Karpas-422 (cell line): ENCODE measurements at places on chromosomes 13 and 19.

DNA sequence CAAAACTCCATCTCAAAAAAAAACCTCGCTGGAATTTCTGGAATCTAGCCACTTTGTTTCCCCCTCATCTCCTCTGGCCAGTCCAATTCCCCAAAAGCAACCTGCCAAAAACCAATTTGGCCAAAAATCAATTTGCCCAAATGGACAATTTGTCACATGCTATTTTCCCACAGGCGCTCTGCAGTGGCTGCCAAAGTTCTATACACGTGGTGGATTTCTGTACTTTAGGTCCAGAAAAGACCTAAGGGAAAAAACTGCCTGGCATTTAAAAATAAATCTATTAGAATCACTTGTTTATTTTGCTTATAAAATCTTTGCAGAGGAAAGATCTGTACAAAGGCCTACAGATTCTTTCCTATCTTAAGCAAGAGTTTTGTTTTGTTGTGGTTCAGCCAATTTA is 79.4 kb downstream of the MAP4K1 start:
- DNase-seq = no peak

- peak; percentile 97 for DNase-seq
These were observed 10.3 kb upstream of the GARIN5A start for GRCh38 chr19:50486823-50487515.

- no peak for DNase-seq
These were observed 6.5 kb upstream of the RLN3 start for GRCh38 chr19:14021474-14021873.

DNA sequence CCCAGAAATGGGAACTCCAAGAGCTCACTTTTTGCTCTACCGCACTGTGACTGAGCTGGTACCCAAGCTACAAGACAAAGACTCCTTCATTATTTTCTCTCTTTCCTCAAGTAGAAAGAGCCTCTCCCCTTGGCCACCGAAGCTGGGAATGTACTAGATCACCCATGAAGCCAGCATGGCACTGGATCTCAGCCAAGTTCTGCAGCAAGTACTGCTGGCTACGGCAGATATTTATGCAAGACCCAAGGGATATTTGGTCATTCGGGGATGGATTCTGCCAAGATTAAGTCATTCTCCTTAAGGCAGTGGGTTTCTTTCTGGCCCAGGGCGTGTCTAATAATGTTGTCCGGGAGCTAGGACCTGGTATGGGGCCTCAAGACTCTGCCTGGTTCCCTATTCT is 633.5 kb downstream of the SLITRK1 start:
- DNase-seq = no peak

- DNase-seq = no peak
These were observed 3.1 kb upstream of the BEST2 start for GRCh38 chr19:12748489-12748888.

DNA sequence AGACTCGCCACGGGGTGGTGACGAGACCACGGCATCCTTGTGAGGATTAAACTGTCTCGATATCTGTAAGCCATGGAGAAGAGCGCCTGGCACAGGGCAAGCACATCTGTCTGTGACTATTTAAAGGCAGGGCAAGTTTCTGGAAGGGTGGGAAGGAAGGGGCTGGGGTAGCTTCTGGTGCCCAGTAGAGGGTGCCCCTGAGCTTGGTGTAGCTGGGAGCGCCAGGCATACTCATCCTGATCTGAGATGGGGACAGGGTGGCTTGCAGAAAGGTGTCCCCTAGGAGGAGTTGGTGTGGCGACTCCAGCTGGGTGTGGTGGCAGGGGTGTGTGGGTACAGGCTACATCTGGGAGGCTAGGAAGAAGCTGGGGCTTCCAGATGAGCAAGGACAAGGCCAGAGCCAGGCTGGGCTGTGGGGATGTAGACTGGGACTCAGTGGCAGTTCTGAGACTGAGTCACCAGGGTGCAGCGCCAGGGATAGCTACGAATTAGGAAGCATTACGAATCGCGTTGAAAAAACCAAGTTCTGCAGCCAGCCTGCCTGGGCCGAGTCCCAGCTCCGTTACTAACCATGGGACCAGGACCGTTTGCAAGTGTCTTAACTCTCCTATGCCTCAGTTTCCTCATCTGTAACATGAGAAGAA is 23.1 kb upstream of the ASPDH start:
- peak; percentile 65 for DNase-seq

DNA sequence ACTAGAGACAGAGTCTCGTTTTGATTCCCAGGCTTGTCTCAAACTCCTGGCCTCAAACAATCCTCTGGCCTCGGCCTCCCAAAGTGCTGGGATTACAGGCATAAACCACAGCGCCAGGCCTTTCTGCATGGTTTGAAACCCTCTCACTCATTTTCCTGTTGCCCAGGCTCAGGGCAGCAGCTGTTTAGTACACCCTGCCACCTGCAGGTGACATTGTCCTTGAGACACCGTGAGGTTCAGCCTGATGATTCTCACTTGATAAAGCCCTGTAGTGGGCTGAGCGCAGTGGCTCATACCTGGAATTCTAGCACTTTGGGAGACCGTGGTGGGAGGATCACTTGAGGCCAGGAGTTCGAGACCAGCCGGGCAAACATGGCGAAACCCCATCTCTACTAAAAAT is 12.5 kb downstream of the IL12RB1 start:
- no peak for DNase-seq

DNA sequence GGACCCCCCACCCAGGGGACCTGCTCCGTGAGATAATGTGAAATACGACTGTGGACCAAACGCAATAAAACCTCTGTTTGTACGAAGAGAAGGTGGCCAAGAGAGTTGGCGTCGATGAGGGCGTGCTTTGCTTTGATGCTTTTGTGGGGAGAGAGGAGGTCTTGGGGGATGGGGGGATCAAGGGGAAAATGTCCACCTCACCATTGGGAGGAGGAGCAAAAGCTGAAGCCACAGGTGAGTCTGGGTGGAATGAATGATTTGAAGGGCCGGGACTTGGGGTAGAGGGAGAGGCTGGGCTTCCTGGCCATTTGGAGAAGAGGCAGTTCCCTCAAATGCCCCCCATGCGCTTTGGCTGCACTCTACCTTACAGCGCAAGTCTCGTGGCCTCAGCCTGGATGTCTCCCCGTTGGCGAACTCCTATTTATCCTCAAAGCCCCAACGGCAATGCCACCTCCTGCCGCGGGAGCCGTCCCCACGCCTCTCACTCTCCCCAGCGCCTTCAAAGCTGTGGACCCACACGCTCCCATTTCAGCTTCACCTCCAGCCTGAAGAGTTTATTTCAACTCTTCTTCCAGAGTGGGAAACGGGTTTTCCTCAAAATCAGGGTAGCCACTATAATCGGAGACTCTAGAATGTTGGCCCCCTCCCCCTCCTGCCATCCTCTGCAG is 795 bp upstream of the ABCA7 start:
- no peak for DNase-seq

- no peak for DNase-seq
These were observed 158.1 kb upstream of the TSC22D1 start for GRCh38 chr13:44734201-44734707.

DNA sequence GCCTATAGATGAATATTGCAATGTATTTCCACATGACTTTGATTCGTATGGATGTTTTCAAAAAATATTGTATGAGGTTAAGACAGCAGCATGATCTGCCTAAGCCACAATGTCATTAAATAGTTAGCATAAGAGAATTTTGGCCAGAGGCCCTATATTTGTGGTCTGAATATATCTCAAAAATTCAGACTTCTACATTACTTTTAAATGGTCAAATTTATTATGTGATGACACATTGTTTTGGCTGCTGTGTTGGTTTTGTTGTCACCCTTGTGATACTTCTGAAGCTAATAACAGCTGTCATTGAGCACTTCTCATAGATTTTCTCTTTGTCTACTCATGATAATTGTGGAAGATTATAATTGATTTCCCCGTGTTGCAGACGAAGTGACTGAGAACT is 288.2 kb downstream of the MYO16 start:
- DNase-seq = no peak

DNA sequence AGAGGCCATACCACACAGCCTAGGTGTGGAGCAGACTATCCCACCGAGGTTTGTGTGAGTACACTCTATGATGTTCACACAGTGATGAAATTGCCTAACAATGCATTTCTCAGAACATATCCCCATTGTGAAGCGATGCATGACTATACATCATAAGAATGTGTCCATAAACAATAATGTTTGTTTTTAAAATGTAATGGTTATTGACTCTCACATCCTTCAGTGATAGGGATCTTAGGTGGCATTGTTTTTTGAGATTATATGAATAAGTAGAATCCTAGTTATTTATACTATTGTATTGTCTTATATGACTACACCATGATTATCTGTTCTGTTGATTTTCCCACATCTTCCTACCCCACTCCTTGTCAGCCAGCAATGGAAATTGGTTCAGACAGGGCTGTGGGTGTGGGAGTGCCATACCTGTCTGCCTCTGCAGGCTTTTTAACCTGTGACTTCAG is 13.6 kb downstream of the CCNA1 start:
- no peak for DNase-seq

DNA sequence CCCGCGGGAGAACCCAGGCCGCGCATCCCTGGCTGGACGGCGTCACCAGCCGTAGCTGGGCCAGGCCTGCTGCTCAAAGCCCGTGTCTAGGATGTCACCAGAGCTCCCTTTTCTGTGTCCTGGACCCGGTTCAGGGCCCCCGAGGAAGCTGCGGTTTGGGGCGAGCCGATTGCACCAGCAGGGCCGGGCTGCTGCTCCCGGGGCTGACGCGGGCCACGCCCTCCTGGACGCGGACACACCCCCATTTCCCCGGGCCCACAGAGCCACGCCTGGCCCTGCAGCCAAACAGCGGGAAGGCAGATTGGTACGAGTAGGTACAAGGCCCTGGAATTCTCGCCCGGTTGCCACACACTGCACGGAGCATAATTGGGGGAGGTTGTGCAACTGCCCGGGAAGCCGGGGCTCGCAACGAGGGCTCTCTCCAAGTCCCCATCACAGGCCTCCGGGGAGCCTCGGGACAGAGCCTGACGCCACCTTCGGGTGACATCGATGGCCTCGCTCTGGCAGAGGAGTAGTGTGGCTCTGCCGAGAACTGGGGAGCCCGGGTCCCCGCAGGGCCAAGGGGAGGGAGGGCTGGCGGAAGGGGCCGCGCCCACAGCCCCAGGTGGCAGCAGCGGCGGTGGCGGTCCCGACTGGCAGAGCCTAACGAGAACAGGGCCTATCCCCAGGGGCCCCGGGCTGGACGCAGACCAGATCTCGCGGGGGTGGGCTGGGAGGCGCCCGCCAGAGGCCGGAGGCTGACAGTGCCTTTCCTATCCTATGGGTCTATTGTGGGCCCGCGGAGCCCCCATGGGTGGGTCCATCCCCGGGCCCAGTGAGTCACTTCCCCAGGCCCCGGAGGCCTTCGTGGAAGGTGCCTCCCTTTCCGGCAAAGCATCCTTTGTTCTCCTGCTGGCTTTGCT is 23.5 kb downstream of the KCTD15 start:
- DNase-seq = no peak

DNA sequence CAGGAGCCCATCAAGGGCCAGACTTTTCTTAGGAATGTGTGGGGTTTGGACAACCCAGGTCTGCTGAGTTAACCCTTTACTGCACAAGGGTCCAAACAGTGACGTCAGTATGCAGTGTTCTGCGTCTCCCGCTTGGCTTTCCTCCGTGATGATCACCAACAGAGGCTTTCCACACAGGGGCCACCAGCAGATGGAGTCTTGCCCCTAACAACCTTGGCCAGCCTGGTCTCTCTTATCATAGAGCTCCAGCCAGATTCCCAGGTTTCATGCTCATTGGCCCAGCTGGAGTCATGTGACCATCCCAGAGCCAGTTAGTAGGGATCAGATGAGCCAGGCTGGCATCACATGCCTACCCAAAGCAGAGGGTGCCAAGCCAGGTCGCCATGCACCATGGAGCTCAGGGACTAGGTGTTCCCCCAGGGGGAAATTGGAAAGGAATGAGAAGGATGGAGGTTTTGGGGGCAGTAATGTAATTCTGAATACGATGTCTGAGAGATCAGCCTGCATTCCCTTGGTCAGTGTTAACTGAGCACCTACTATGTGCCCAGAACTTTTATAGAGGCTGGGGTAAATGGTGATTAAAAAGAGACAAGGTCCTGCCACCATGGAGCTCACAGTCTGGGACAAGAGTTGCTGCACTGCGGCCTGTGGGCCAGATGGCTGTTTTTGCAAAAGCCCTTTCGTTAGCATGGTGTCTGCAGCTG is 61.2 kb downstream of the MYH14 start:
- DNase-seq = no peak

- no peak for DNase-seq
These were observed 36.5 kb upstream of the CYP2B6 start for GRCh38 chr19:40954573-40954972.

GRCh38 chr13:45396533-45397095 is 21.6 kb downstream of the SLC25A30 start:
- DNase-seq = no peak

- DNase-seq = peak; percentile 76
These were observed 546 bp upstream of the ZNF546 start for GRCh38 chr19:39996218-39996810.

DNA sequence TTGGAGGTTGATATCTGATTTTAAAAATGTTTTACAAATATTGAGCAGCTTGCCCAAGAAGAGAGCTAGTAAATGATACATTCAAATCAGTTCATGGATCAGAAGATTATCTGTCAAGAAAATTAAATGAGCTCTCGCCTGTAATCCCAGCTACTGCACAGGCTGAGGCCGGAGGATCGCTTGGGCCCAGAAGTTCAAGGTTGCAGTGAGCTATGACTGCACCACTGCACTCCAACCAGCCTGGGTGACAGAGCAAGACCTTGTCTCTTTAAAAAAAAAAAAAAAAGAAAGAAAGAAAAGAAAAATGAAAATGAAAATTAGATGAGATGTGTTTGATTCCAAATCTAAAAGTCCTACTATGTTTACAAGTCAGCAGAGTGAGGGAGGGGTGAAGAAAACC is 2.4 kb downstream of the SPART start:
- no peak for DNase-seq

GRCh38 chr19:38247126-38247525 is 9.0 kb downstream of the PPP1R14A start:
- no peak for DNase-seq

GRCh38 chr13:26011996-26012821 is 39.6 kb downstream of the SHISA2 start:
- DNase-seq = no peak

DNA sequence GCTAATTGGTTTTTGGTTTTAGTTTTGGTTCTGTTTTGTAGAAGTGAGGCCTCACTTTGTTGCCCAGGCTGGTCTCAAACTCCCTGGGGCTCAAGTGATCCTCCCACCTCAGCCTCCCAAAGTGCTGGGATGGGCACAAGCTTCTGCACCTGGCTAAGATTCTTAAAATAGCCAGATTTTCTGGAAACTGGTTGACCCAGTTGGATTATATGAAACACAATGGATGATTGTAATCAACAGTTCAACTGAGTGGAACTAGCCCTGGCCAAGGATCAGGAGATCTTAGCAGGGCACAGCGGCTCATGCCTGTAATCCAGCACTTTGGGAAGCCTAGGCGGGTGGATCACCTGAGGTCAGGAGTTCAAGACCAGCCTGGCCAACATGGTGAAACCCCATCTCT is 29.6 kb upstream of the MRI1 start:
- no peak for DNase-seq

- peak; percentile 89 for DNase-seq
These were observed at the start of gene CNN2 for GRCh38 chr19:1025960-1026782. Gene CNN2, plus strand, starts transcription at chr19:1026608. Its CDS starts 54 bp downstream, at chr19:1026662.

DNA sequence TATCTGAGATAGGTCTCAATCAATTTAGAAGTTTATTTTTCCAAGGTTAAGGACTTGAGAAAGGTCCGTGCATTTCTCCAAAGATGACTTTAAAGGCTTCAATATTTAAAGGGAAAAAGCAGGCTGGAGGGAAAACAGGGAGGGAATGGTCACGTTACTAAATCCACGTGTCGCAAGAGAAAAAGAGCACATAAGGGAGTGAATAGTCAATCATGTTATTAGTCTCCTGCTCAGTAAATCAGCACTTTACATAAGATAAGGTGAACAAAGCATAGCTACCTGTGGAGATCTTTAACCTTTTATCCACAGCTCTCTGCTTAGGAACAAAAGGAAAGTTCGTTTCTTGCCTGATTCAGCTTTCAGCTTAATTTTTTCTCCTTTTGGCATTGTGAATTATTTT is 31.3 kb upstream of the LSM14A start:
- DNase-seq = no peak
